C1 segment of cervical spinal cord (tissue), 14 donors: ENCODE measurements at places on chromosomes 1 and 21.

GRCh38 chr21:17231124-17231523 lies 281.7 kb upstream of the CXADR start:
- no peak for DNase-seq

DNA sequence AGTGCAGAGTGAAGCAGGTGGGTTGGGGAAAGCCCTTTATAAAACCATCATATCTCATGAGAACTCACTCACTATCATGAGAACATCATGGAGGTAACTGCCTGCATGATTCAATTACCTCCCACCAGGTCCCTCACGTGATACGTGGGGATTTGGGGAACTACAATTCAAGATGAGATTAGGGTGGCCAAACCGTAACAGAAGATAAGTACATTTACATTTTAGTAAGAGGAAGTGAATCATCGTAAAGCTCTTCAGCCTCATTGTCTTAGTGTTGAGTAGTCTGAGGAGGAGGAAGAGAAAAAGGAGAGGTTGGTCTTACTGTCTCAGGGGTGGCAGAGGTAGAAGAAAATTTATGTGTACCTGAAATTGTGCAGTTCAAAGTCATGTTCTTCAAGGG lies 1053.4 kb upstream of the ADGRL4 start:
- no peak for DNase-seq

DNA sequence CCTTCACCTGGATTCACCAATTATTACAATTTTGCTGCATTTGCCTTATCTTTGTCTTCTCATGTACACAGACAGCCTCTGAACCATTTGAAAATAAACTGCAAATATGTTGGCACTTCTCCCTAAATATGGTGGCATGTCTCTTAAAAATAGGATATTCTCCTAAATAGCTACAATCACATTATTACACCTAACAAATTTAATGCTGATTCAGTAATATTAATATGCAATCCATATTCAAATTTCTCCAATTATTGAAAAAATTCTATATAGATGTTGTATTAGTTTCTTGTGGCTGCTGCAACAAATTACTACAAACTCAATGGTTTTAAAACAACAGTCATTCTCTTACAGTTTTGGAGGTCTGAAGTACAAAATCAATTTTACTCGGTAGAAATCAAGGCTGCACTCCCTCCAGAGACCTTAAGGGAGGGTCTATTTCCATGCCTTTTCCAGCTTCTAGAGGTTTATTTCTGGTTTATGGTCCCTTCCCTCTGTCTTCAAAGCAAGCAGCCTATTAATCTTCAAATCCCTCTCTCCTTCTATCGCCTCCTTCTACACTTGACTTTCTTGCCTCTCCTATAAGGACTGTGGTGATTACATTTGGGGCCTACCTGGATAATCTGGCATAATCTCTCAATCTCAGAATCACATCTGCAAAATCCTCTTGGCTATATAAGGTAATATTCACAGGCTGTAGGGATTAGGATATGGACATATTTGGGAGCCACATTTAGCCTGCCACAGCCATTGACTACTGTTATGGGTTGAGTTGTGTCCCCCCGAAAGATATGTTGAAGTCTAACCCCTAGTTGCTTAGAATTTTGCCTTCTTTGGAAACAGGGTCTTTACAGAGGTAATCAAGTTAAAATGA lies 52.5 kb upstream of the BOLA1 start:
- no peak for DNase-seq

DNA sequence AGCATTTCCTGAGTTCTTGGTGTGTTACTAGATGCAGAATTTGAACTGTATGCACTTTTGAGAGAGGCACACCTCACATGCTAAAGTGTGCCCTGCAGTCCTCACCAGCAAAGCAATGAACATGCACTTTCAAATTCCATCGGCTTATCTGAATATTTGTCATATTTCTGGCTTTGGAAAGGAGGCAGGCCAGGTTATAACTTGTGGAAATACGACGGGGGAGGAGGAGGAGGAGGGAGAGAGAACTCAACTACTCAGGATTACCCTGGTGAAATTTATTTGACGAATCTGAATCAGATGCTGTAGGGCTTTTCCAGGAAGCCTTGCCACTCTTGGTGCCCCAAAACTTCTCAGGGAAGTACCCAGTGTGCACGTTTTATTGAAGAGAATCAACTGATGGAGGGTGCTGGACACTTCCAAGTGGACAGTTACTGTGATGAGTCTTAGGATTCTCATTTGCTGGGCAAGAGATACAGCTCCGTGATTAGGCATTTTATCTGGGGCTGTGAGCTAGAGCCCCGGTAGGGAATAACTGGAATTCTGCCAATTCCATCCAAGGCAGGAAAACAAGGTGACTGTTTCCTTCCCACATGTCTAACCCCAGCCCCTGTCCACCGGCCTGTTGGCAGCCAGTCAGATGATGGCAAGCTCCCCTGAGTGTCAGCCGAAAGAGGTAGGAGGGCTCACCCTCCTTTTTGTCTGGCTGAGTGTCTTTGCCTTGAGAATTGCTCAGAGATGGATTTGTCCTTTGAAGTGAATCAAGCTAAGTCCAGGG lies 3.8 kb downstream of the PDPN start:
- no peak for DNase-seq

DNA sequence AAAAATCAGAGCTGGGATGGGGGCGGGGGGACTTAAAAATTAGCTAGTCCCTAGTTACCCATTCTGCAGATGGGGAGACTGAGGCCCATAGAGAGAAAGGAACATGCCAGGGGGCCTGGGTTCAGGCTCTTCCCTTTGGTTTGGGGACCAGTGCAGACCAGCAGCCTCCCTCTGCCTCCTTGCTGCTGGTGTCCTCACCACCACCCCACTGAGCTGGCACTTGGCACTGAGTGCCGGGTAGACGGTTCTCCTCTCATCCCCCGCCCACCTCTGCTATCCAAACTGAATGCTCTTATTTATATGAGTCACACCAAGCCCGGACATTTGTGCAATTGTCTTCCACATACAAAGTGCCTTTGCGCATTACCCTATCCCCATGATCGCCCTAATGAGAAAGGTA lies 39.2 kb downstream of the CAMK2N1 start:
- no peak for DNase-seq

DNA sequence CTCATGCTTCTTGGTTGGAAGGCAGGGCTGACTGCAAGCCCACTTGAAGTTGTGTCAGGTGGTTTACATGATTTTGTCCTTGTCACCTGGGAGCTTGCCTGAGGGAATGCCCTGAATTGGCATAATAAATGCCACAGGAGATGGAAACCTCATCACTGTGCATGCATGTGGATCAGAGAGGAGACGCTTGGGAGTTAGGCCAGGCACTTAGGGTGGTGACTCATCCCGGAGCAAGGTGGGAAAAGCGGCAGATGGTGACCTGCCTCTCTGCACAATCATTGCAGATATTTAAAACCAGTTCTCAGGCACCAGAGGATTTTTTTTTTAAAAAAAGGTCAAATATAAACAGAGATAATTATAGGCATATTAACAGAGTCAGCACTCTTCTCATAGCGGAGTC lies 202.2 kb upstream of the KIAA0040 start:
- no peak for DNase-seq
